ENCODE measurements at places on chromosomes 6 and 20.

DNA sequence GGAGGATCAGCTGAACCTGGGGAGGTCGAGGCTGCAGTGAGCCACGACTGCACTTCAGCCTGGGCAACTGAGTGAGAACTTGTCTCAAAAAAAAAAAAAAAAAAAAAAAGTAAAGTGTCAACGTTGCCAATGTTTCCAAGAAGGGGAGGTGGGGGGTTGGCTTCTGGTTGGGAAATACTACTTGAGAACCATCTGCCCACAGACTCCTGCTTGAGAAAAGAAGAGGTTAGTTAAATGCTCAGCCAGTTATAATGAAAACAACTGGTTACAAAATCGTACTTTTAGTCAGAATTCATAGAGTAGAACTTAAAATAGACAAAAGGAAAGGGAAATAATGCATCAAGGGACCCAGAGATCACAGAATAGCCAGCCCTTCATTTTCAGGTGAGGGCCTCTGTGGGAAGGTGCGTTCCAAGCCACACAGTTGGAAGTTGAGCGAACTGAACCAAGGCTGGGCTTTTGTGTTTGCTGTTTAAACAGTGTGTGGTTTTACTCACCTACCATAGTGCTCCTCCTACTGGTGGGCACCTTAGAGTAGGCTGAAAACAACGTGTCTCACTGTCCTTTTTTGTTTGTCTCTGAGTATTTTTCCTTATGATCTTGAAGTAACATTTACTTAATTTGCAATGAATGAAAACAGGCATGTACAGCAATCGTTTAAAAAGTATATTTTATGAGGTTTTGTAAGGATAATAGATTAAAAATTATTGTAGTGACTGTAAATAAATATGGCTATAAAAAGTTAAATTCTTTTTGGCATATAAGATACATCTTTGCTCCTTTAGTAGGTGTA, 200.7 kb downstream of the BCAS1 start:
- peak; percentile 34 for DNase-seq

GRCh38 chr6:74549746-74550145, 656.1 kb downstream of the COL12A1 start:
- DNase-seq, result no peak

DNA sequence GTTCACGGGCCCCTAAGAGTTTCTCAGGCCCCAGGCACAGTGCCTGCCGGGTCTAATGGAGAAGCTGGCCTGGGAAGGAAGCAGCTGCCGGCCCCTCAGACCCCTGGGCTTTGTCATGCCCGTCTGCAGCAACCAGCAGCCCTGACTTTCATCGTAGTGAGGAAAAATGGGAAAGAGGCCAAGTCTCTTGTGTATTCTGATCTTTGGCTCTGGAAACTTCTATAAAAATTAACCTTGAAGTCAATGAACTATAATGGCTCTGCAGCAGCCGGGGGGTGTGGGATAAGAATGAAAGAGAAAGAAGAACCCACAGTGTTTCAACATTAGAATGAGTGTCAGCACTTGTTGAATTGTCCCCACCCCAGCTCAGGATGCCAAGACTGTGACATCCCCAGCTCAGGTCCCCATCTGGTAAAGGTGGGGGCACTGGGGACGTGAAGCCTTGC, 12.9 kb downstream of the TGM2 start:
- DNase-seq, result no peak

DNA sequence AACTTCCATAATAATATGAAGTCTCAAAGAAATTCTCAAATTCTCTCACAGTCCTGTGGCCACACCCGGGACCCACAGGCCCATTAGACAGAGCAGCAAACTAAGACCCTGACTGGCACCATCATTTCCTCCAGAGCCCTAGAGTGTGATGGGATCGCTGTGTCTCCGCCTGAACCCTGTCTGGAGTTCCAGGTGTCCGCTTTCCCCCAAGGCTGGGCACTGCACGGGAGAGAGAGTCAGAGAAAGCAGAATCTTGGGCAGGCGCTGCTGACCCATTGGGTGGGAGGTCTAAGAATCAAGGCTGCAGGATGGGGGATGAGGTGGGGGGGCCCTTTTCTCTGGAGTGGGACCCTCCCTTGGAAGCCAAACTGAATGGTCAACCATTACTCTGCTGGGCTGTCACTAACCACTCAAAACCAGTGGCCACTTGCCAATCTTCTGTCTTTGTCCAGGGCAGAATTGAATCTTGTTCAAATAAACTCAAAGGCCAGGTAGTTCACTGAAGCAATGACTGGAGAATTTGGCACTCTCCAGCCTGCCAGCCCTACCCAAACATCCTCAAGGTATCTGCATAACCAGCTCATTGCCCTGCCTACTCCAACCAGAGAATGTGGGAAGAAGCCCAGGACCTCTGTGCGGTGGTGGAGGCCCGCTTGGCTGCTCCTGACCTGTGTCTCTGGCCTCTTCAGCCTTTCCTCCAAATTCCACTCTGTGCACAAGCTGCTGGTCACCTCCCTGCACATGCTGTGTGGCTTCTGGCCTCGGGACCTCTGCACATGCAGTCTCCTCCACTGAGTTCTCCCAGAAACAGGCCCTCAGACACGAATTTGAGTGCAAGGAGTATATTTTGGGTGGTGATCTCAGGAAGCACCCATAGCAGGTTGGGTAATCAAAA, 141.1 kb downstream of the CEBPB start:
- DNase-seq, result no peak

DNA sequence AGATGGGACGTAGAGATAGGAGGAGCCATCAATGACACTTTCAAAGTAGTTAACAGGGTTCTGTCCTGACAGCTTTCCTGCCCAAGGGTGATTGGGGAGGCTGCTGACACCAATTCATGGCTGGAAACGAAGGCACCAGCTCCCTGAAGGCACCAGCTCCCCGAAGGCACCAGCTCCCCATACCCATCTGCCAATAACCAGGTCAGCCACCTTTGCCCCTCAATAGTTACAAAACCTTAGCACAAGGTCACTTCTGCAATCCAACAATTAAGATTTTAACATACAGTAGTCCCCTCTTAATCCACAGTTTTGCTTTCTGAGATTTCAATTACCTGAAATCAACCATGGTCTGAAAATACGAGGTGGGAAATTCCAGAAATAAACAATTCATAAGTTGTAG, 51.7 kb downstream of the ELOVL5 start:
- no peak for DNase-seq

GRCh38 chr20:57548177-57549058, 12.5 kb upstream of the PCK1 start:
- no peak for DNase-seq

Data from stimulated activated CD8-positive, alpha-beta memory T cell treated with anti-CD3 and anti-CD28 coated beads, Interleukin-4, amount 100 ng/mL, for 4 hours (primary cell).